ENCODE measurements at places on chromosomes 1 and 21.

GRCh38 chr1:55250399-55251075, 35.4 kb upstream of the USP24 start:
- DNase-seq, result no peak

- no peak for DNase-seq
Observed at GRCh38 chr1:110746644-110747259, 72.0 kb upstream of the KCNA3 start.

GRCh38 chr21:36973986-36974850, 7.7 kb upstream of the HLCS start:
- no peak for DNase-seq

GRCh38 chr1:58031416-58031815, 515.1 kb downstream of the OMA1 start:
- DNase-seq, result no peak

DNA sequence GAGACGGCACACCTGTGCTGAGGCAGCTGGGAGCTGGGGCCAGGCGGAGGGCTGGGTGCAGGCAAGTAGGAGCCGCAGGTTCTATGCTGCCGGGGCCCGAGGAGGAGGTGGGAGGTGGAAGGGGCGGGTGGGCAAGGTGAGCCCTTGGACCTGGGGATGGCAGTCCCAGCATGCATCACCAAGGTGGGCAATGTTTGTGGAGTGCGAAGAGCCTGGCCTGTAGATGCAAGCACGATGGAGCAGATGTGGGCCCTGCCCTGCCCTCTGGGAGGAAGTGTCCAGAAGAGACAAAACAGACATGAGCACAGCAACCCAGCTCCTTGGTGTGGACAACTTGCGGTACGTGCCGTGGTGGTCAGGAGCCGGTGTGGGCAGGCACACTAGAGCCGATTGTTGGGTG, 28.3 kb upstream of the AJAP1 start:
- no peak for DNase-seq

GRCh38 chr1:40755067-40755466, 28.5 kb upstream of the KCNQ4 start:
- no peak for DNase-seq

DNA sequence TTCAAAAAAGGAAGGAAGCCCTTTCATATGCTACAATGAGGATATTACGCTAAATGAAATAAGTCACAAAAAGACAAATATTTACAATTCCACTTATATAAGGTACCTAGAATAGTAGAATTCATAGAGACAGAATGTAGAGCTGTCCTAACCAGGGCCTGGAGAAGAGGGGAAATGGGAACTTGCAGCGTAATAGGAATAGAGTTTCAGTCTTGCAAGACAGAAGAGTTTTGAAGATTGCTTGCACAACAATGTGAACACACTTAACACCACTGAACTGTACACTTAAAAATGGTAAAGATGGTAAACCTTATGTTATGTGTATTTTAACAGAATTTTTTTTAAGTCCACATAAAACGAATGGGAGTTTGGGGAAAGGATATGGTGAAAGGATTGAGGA, 2.9 kb downstream of the CD1B start:
- DNase-seq, result no peak
